NCI-H1105 treated with DMSO at 0.1 percent for 48 hours (cell line): ENCODE measurements at places on chromosomes 13 and 19.

DNA sequence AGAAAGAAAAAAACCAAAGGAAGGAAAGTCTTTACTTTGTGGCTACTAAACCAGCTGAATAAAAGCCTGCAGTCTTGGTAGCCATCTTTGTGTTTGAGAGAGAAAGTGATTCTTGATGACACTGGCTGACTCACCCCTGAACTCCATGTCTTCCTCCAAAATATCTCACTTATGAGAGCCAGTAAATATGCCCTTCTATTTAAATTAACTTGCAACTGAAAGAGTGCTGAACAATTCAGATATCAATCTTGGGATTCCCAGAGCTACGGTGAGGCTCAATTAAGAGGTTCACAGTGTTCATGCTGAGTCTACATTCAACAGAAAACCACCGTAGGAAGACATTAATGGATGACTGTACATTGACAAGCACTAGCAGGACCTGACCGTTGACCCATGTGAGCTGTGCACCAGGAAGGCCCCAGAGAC lies 57.9 kb downstream of the KCTD12 start:
- DNase-seq: no peak

DNA sequence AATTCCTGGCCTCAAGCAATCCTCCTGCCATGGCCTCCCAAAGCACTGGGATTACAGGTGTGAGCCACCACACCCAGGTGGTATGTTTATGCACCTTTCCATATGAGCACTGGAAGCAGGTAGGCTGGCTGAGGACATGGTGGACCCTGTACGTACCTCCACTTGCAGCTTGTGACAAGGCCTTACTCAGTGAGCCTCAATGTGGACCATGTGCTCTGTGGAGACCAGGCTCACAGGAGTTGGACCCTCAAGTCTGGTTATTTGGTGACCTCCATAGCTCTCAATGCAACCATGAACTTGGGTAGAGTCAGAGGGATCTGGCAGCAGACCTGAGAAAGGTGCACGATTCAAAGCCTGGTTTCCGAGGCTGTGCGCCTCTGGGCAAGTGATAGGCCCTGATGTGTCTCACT lies 5.5 kb downstream of the ACP4 start:
- DNase-seq: no peak

DNA sequence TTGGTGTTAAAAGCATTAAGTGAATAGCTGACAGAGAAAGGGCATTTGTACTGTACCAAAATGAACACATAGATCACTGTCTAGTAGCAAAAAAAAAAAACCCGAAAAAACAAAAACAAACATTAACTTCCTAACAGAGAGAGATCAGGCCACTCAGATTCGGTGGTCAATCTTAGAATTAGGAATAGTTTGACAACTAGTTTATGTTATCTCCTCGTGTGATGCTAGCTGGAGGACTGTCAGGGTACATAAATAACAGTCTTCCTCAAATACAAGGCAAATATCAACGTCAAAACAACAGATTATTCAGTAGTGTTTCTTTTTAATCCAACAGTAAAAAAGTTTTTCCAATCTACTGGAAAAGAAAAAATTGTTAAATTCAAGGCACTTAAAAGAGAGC lies 1.7 kb downstream of the ZMYM5 start:
- DNase-seq: no peak

DNA sequence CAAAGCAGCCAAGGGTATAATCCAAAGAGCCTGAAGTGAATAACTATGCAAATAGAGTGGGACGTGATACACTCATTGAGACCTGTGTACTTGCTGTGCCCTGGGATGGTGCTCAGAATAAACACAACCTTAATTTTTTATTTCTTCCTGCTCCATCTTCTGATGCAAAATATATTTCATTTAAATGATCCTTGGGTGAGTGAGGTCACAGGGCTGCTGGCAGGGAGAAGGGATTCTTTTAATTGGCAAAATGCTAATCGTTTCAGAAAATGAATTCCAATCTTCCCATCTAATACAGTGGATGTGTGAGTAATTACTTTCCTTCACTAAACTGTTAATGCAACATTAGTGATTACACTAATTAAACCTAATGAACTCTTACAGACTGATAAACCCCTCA lies 63.5 kb downstream of the SIAH3 start:
- DNase-seq: no peak

DNA sequence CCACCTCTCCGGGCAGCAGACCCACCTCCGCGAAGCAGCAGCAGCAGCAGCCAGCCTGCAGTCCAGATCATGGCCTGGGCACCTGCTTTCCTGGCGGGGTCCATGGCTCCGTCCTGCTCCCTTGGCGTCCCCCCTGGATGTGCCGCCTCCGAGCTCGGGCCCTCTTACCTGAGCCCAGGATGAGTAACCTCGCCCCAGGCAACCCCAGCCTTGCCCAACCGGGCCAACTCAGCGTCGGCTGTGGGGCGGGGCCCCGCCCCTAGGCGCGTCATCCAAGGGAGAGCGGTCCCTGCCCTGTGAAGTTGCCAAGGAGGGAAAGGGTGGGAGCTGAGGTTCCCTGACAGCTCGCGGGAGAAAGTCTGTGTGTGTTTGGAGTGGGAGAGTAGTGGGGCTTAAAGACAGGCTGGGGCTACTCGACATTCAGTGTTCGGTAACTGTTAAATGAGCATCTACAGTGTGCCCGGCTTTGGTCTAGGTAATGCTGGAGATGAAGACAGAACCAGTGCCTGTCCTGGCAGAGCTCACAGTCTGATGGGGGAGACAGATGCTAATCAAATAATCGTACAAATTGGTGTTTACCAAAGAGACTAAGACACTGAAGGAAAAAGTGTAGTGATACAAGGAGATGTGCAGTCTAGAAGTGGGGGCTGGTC lies at the start of gene LYPD3:
LYPD3 (minus strand) TSS at position 141 of the 653 bp plus-strand sequence; CDS start at position 104, 37 bp downstream.
- no peak for DNase-seq

- DNase-seq: peak; percentile 95
Measured at GRCh38 chr19:55062735-55063491, at the start of gene RDH13. TSS of gene RDH13 (minus strand) at chr19:55063148. CDS start at chr19:55063032, 116 bp downstream.

- no peak for DNase-seq
Measured at GRCh38 chr13:45943120-45943519, 91.6 kb upstream of the SIAH3 start.

GRCh38 chr13:98147521-98147920 lies 4.6 kb downstream of the FARP1 start:
- no peak for DNase-seq

- DNase-seq: peak; percentile 5
Measured at GRCh38 chr19:58328999-58329398, 2.2 kb downstream of the ZSCAN22 start.

GRCh38 chr13:50779443-50780200 lies 63.9 kb downstream of the DLEU7 start:
- DNase-seq: no peak

GRCh38 chr19:13098277-13099072 lies 4.2 kb downstream of the LYL1 start:
- DNase-seq: no peak

DNA sequence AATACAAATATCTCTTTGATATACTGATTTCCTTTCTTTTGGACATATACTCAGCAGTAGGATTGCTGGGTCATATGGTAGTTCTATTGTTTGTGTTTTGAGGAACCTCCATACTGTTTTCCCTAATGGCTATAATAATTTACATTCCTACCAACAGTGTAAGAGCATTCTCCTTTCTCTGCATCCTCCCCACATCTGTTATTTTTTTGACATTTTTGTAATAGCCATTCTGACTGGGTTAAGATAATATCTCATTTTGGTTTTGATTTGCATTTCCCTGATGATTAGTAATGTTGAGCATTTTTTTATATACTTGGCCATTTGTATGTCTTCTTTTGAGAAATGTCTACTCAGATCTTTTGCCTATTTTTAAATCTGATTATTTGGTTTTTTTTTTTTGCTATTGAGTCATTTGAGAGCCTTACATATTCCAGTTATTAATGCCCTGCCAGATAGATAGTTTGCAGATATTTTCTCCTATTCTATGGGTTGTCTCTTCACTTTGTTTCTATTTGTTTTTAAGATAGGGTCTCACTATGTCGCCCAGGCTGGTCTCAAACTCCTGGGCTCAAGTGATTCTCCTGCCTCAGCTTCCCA lies 95.7 kb downstream of the FNDC3A start:
- DNase-seq: no peak

- DNase-seq: no peak
Measured at GRCh38 chr13:35484384-35484783, 7.9 kb upstream of the MAB21L1 start.
